ENCODE measurements at places on chromosomes 12 and 14. TPM values are rescaled to one million over a fixed set of nuclear protein-coding genes. Genes with fewer than 3 reads are reported as not detected.

DNA sequence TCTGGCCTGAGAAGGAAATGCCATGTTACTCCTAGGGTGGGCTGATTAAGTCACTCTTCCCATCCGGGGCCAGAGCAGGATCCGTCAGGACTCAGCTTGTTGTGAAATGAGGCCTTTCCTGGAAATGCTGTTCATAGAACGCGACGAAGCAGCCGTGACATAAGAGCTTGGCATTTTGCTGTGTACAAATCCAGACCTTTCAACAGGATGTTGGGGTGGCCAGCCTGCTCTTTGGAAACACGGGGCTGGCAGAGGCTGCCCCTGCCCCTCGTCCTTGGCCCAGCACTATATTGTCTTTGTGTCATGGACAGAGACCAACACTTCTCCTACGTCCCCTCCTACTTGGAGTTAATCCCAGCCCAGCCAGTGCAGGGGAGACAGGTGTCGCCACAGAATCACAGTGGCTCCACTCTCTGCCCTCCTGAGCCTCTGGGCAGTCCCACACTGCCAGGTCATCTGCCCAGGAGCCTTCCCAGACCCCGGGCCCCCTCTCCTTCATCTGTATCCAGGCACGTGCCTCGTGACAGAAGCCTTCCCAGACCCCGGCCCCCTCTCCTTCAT is 18.6 kb upstream of the EIF5 start:
- no peak for DNase-seq

GRCh38 chr12:63305901-63306875 is 155.2 kb upstream of the AVPR1A start:
- no peak for DNase-seq

GRCh38 chr12:93751864-93752610 is 74.9 kb downstream of the CRADD start:
- DNase-seq, result no peak

DNA sequence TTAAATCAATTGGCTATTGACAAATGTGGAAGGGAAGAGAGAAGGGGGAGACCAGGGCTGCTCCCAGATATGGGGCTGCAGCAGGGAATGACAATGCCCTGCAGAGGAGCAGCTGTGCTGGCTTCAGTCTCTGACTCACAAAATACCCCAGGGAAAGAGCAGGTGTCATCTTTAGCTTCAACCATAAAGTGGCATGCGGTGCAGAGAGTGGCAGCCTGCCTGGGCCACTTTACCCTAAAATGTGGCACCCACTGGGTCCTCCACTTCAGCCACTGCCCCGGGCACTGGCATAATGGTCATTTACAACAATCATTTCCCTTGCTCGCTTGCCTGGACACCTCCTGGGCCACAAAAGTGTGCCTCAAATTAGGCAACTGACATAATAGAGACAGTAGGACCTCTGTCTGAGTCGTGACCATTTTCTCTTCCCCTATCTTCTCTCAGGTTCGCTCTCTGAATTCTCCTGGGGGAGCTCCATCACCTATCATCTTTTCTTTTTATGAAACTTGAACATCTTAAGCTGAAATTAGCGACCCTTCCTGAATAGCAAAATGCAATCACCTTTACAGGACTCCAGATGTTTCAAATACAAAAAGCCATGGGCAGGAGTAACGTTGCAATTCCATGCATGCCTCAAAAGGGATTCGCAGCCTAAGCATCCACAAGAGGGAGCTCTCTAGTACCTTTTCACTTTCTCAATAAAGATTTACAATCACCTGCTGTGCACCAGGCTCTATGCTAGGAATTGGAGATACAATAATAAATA is 179.9 kb upstream of the ATF7IP start:
- DNase-seq, result peak; percentile 75

The BCL2L2 gene
- total RNA-seq, result 26.2 TPM

The FBXO21 gene
- 34.5 TPM for total RNA-seq

DNA sequence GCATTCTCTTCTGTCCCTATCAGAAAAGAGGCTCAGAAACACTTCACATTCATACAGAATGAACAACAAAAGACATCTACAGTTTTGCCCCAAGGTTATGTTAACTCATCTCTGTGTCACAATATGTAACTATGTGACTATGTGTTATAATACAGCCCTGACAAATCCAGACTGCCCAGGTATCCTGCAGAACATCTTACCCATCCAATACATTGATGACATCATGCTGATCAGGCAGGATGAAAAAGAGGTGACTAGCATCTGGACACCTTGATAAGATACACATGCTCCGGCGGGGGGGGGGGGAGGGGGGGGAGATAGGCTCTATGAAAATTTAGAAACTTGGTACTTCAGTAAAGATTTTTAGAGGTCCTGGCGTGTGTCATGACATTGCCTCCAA is 8.3 kb upstream of the GNS start:
- no peak for DNase-seq

The CABP1 gene
- 0.77 TPM for total RNA-seq

The TSPAN8 gene
- 1,318 TPM for total RNA-seq

- DNase-seq, result no peak
Measured at GRCh38 chr12:124629789-124630480, 62.5 kb upstream of the NCOR2 start.

GRCh38 chr14:50403419-50403818 is 6.7 kb upstream of the CDKL1 start:
- no peak for DNase-seq

The LUM gene
- 102 TPM for total RNA-seq

DNA sequence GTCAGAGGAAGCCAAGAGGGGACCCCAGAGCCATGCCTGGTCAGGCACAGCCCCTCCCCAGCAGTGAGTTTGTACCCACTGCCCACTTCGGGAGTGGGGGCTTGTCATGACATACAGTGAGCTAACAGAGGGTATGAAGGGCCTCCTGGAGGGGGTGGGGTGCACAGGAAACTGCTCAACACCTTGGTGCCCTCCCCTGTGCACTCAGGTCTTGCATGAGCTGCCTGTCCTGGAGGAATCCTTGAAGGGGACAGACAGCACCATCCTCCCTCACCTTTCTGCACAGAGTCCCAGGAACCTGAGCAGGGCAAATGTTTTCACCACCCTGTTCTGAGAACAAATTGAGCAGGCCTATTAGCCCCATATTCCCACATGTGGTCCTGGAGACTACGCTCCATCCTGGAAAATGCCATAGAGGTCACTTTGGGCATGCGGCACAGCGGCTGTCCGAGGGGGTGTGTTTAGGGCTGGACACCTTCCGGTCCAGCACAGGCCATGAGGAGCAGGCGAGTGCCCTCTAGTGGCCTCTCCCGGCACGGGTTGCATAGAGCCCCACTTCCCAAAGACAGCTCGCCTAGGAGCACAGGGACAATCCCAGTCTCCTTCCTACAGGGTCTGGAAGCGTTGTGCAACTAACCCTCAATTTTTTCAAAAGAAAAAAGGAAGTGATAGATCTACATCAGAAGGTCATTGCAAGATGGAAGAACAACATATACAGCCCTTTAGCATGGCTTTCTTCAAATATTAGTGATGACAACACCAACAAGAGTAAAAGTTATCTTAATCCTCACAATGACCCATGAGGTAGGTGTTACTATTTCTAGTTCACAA is 31.9 kb upstream of the ZFP36L1 start:
- DNase-seq, result peak; percentile 92

DNA sequence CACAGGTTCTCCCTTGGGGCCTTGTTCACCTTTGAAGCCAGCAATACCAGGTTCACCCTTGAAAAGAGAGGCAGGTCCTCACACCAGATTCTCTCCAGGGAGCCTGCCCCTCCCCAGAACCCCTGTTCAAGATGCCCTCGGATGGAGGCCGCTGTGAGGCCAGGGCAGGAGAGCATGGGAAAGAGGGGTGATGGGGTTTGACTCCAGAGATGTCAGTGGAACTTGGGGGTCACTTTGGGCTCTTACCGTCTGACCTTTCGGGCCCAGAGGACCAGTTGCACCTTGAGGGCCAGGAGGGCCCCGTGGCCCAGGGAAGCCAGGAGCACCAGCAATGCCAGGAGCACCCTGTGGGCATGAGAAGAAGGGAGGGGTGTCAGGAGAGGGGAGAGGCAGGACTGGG is 17.4 kb downstream of the COL2A1 start:
- no peak for DNase-seq

The KLRC1 gene
- 1.3 TPM for total RNA-seq

DNA sequence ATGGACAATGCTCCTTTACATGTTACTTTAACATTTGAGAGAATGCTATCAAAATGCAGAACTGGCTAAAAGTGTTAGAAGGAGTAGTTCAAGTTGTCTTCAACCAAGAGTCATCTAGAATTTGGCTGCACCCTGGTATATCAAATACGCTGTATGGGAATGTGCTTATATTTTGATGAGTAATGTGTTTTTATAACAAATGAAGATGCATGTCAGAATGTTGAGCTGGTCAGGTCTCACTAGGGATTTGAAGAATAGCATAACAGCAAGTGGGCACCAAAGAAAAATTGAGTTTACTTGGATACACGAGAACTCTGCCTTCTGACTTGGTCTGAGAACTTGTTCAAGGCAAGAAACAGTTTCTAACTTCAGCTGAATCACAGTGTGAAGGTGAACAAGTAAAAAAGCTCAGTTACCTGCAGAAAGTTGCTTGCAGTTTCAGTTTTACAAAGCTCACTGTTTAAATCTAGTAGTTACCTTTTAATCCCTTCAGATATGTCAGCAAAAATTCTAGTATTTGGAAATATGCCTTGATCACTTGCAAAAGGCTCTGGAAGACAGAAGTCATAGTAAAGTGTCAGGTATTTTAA is 82.3 kb downstream of the PDE3A start:
- DNase-seq, result no peak

GRCh38 chr12:48197971-48198671 is 5.0 kb downstream of the OR10AD1 start:
- peak; percentile 97 for DNase-seq
